ENCODE measurements at places on chromosomes 3 and 15. TPM values are rescaled to one million over a fixed set of nuclear protein-coding genes. Genes with fewer than 3 reads are reported as not detected.
A peak's percentile ranks its signal among the peaks of the same experiment; 100 is the strongest.

DNA sequence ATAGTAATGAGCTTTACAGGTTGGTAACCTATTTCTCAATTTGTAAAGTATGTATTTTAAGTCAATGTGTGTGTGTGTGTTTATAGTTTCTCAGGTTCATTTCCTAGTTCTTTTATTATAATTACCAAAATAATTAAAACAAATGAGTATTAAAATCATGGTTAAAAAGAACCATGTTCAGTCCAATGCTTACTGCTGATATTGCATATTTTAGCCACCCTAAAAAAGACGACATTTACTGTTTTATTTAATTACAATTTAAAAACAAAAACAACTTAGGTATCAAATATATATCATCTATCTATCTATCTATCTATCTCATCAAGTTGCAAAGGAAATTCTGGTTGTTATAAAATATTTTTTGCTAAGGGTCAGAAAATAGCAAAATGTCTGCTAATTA, 203.3 kb downstream of the GBE1 start:
- DNase-seq = no peak

DNA sequence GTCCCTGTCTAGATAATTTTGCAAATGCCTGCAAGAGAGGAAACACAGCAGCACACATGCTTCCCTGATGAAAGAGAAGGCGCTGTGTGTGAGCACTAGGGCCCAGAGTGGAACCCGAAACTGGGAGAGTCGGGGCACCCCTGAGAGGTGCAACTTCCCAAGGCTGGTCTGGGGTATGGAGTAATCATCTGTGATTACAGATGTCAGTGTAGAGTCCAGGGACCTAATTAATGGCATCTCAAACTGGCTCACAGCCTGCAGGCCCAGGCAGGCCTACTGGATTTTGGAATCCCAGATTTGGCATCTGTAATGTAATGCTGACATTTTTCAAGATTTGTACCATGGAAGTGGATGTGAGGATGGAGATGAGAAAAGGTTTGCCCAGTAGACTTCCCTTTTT, 29.4 kb downstream of the PGPEP1L start:
- DNase-seq = no peak

The EFHB gene
- total RNA-seq = 0.72 TPM

The CFAP100 gene
- total RNA-seq = not detected

The GNL3 gene
- total RNA-seq = 173 TPM

The RLBP1 gene
- total RNA-seq = not detected

GRCh38 chr3:66672830-66673229, 172.0 kb upstream of the LRIG1 start:
- DNase-seq = no peak

DNA sequence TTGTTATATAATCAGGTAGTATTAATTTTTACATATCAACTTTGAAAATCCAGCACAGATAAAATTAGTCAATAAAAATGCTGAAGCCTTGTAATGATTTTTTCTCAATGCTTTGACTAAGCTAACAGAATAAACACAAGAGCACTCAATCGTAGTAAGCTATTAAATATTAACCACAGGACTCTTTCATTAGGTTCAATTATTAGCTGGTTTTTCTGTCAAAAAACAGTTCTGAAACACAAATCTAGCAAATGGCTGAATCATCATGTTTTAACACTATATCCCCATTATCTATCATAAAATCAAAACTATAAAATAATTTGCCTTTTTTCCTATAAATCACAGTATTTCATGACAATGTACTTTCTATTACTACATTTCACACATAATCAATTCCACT, 69.6 kb downstream of the PLOD2 start:
- no peak for DNase-seq

The CFAP44 gene
- total RNA-seq = 2.6 TPM

The SPTBN5 gene
- 0.10 TPM for total RNA-seq

DNA sequence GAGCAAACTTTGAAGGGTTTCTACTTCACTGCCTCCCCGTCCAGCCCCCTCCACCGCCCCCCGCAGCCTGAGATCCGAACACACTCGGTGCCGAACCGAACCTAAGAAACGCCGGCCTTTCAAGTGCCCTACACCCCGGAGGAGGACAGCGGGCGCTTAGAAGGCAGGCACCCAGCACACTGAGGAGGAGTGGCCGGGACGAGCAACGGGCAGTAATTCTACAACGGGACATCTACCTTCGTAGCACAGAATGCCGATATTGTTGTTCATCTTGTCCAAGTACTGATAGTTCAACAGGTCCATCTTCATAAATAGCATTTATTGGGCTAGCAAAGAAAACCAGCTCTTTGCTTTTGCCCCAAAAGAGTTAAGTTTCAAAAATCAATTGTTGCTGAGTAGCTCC, 513 bp downstream of the VGLL4 start:
- DNase-seq = no peak

DNA sequence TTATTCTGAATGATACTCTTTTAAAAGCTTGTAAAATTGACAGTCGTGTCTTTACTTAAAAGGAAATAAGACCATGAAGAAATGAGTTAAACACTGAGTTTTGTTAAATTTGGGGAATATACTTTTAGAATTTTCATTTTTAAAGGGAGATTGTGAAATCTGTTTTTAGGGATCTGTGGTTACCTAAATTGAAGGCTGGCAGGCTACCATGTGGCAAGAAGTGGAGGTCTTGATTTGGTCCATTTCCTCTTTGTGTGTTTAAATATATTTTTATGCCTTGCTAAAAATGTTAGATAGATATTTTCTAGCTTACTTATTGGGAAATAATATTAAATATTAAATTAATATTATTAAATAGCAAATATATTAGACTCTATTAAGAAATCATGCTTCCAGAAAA, 36.6 kb upstream of the SLC22A13 start:
- DNase-seq = no peak

The ADAMTS17 gene
- total RNA-seq = 0.15 TPM

DNA sequence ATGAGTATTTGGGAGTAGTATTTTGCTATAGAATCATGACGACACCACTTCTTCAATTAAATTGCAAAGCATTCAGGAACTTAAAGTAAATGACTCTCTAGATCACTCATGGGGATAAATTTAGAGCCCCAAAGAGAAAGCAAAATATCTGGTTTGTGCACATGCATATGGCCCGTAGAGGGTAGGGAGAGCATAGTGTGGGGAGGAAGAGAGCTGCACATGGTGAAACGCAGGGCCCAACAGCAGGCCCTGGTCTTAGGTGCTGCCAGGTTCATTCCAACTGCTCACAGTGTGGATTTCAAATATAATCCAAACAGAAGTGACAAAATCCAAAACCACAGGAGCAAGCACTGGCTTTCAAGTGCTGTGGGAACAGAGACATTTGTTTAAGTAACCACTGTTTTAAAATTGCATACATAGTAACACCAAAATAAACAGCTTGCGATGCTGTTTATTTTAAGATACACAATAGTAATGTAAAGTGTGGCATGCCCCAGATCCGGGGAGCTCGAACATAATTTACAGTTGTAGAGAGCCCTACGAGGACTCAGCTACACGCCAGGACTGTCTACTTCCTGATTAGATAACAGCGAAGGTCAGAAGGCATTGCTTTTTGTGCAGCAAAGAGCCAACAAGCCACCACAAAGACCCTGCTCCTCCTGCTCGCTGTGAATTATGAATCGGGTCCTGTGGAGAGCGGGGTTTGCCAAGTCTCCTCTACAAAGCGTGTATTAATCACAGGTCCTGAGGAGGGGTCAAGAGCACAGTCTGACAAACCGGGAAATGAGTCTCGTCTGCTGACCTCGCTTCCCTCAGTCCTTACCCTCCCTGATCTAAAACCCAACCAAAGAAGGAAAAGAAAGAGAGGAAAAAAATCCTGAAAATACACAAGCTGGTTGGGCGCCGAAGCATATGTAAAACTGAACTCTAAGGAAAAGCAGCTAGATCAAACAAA, 80.6 kb downstream of the MEIS2 start:
- no peak for DNase-seq

DNA sequence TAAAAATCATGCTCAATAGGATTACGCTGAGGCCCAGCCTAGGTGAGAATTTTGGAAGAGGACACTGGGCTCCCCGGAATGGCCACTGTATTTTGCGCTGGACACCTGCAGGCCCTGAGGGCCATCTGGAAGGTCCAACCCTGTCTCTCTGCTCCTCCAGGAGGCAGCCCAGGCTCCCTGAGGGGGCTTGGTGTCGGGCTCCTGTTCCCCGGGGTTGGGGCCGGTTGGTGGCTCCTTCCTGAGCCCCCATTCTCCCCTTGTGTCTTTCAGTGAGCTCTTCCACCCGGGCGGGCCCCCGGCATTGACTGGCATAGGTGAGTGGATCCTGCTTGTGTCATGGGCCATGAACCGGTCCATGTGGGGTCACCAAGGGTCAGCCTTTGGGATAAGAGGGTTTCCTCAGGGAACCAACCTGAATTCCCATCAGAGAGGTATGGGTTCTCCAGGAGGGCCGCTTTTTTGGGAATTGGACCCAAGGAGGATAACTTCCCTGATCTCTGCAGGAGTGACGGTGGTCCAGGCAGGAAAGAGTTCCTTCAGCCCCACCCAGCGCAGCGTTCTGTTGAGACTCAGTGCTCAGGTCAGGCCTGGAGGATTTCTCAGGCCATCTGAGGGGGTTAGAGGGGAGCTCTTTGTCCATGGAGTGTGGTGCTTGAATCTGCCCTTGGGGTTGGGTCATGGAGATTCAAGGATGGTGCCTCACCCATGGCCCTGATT, 187.8 kb downstream of the UBE3A start:
- no peak for DNase-seq

- no peak for DNase-seq
Observed at GRCh38 chr3:81851176-81851575, 89.7 kb upstream of the GBE1 start.

- DNase-seq = peak; percentile 20
Observed at GRCh38 chr3:53846134-53846850, at the start of the genes CHDH and IL17RB. Gene CHDH (minus strand): TSS chr3:53846419. CDS start chr3:53824008, 22,411 bp downstream. Gene IL17RB (plus strand): TSS chr3:53846568. CDS start chr3:53846589, 21 bp downstream.

DNA sequence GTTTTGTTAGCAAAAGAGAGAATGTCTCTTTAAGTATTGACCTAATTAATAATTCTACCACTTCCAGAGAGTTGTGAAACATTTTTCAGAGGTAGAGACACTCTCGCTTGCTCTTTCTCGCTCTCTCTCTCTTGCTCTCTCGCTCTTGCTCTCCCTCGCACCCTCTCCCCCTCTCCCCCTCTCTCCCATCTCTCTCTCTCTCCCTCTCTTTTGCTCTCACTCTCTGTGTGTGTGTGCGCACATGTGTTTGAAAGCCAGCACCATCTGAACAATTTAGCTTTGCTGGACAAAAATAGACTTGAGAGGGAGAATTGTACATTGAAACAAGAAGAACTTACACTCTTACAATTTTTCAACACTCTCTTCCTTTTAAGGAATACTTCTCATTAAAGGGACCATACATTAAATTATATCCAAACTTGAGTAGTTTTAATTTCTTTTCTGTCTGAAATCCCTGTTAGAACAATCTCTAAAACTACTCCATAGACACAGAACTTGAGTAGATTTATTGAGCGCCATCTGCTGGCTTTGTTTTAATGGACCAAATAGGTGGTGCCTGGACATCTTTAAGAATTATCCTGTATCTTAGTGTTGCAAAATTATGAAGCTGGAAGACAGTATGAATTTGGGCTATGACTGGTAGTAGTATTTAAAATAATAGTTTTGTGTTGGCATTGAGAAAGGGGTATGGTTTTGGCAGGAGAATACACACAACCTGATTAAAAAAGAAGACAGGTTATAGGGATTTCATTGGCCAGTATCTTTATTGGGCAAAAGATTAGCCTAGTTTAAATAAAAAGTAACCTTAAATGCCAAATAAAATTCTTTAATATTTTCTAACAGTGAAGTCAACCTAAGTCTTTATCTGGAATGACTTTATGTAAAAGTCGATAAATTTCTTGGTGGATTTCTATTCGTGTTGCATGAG, 124.6 kb downstream of the AKAP13 start:
- peak; percentile 54 for DNase-seq

The ZIC1 gene
- total RNA-seq = not detected

The ZNF660 gene
- total RNA-seq = 0.12 TPM

DNA sequence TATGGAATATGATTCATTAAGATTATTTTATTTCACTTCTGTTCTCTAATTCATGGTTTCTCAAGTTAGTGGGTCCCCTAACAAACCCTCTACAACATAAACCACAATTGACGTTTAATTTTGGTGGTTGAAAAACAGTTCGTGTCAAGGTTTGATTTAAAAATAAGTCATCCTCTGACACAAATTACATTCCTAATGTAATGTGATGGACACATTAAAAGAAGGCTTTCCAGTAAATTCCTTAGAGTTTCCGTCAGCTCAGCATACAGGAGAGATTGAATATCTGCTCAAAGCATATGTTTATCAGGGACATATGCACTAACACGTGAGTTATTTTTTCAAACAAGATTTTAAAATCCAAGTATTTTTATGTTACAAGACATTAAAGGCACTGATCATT, 626.5 kb upstream of the ADAMTS9 start:
- no peak for DNase-seq

GRCh38 chr15:98433346-98433745, 215.0 kb upstream of the IGF1R start:
- DNase-seq = no peak

The GPR27 gene
- total RNA-seq = 8.6 TPM

The TNFSF10 gene
- 0.12 TPM for total RNA-seq

The LXN gene
- total RNA-seq = 35.7 TPM

- no peak for DNase-seq
Observed at GRCh38 chr15:78761020-78761419, 50.2 kb downstream of the ADAMTS7 start.

DNA sequence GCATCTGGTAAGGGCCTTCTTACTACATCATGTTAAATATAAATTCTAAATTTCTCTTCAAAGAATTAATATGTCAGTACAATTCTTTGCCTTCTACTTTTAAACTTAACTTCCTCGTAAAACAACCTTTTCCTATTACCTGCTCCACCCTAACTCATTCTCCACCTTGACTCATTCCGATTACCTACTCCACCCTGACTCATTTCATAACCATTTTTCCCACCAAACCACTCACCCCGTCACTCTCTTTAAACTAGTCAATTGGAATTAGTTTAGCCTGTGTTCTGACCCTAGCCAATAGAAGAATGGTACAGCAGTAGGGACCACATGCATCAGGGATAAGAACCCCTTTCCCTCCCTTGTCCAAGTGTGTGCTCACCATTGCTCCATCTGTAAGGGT, 65.6 kb downstream of the PLSCR2 start:
- DNase-seq = no peak

The MGA gene
- total RNA-seq = 23.4 TPM

DNA sequence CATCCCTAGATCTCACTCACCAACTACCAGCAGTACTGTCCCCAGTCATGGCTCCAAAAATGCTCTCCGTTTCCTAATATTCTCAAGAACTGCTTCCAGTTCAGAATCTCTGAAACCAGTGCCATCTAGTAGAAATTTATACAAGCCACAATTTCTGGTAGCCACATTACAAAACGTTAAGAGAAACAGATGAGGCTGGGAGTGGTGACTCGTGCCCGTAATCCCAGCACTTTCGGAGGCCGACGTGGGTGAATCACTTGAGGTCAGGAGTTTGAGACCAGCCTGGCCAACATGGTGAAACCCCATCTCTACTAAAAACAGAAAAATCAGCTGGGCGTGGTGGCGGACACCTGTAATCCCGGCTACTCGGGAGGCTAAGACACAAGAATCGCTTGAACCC, 78.4 kb upstream of the RAD18 start:
- no peak for DNase-seq

GRCh38 chr3:100080573-100080972, 33.7 kb downstream of the FILIP1L start:
- DNase-seq = no peak

Data from NCI-H460 (cell line).